ENCODE measurements at places on chromosomes 7 and 10.

GRCh38 chr7:114409750-114410149, 4.9 kb upstream of the FOXP2 start:
- no peak for DNase-seq

GRCh38 chr10:24642921-24643678, 80.6 kb downstream of the ARHGAP21 start:
- peak; percentile 53 for DNase-seq

GRCh38 chr10:12934777-12935176, 66.7 kb downstream of the CCDC3 start:
- no peak for DNase-seq

GRCh38 chr10:88974446-88975376, 15.9 kb upstream of the FAS start:
- DNase-seq = no peak

DNA sequence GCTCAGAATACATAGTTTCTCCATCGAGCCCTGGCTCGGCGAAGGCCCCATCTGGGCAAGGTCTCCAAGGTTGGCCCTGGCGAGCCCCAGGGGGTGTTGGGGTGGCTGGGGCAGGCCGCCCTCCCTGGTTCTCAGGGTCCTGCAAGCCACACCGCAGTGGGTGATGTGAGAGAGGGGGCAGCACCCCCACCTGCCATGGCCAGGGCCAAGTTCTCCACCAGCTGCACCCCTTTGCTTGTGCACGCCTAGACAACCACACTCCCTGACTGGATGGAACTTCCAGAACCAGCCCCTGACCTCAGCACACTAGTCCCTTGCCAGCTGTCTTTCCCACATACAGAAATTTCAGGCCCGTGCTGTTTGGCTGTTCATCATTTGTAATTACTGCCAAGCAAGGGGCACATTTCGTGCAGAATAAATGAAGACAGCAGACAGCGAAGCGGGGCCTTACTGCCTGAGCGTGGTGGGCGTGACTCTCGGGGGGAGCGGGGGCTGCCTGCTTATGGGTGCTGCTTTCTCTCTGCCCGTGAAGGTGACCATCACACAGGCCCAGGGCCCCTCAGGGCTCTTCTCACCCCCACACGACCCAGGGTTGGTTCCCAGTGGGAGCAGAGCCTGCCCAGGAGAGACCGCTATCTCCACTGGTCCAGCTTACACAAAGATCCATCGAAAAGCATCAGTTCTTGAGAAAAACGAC, 85.9 kb downstream of the ADARB2 start:
- no peak for DNase-seq

DNA sequence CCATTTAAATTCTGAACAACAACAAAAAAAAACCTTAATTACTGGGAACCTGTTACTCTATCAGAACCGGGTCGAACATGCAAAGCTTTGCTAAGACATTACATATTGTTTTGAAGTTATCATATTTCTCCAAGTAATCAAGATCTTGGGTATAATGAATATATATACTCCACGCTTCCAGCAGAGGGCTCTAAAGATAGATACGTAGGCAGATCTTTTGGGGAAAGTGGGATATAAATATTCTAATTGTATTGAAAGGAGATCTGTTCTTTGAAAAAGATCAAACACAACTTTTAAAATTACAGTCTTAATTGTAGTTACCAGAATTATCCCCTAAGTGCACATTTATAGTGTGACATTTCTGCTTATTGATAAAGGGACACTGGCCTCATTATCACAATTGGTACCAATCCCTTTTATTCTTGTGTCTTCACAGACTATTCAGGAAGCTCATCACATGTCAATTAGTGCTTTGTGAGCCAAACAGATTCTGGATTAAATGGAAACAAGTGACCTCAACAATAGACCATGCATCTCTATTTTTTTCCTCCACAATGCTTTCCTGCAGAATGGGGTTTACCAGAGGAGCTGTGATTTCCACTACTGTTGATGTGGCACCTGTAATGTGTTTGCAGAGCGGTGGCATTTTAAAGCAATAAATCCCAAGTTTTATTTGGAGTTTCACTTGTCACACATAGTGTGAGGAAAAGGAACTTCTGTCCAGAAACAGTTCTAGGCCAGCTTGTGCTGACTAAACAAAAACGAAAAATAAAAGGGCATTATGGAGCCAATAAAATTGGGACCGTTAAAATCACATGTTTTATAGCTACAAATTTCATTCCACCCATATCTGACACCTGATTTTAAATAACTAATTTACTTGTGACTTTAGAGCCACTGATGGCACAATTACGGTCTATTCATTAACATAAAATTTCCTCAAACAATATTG, 122.4 kb downstream of the CTTNBP2 start:
- DNase-seq = peak; percentile 0

DNA sequence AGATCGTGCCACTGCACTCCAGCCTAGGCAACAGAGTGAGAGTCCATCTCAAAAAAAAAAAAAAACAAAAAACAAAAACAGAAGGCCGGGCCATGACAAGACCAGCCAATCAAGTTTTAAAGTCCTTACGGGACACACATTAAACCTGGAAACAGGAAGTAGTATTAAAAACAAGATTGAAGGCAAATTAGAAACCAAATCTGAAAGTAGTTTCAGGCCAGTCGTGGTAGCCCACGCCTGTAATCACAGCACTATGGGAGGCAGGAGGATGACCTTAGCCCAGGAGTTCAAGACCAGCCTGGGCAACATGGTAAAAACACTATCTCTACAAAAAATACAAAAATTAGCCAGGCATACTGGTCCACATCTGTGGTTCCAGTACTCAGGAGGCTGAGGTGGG, 18.1 kb downstream of the PSAP start:
- no peak for DNase-seq

DNA sequence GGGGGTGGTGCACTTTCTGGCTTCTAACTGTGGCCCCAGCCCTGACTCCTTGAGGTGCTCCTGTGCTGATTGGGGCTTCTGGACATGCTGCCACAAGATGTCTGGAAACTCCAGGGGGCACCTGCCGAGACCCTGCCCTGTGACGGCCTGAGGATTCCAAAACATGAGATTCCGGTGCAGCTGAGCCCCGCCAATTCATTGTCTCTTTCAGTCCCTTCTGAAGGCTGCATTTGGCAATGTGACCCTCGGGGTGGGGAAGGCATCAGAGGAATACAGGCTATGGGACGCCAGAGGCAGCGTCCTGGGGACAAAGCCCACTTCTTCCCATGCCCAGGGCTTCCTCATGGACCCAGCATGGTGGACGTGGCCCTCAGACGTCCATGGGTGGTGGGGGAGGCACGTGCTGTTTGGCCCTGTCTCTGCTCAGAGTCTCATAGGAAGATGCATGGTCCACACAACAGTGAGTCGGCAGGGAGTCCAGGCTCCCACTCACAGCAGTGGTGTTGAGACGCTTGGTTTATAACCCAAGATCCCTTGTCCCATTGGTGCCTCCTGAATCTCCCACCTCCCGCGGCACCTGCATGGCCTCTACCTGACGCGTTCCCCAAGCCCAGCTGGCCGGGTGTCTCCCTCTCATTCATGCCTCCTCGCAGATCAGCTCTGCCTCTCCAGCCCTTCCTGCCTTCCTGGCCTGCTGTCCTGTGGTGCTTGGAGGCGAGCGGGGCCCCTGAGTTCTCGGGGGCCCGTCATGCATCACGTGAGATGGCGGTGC, 129.9 kb downstream of the WDR37 start:
- no peak for DNase-seq

DNA sequence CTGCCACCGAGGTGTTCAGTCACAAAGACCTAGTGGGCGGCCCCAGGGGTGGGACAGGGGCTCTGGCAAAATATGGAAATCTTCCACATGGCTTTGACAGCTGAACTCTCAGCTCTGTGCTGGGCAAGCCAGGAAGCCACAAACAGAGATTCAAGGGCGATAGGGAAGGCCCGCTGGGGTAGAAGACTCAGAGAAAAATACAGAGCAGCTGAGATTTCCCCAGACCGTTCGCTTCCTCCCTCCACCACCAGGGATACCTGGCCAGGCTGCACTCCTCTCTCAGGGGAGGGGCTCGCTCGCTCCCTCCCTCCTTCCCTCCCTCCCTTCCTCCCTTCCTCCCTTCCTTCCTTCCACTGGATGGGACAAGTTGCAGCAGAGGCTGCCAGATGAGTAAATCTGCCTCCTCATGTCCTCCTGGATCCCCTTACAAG, 260.5 kb downstream of the PRPF18 start:
- DNase-seq = no peak

DNA sequence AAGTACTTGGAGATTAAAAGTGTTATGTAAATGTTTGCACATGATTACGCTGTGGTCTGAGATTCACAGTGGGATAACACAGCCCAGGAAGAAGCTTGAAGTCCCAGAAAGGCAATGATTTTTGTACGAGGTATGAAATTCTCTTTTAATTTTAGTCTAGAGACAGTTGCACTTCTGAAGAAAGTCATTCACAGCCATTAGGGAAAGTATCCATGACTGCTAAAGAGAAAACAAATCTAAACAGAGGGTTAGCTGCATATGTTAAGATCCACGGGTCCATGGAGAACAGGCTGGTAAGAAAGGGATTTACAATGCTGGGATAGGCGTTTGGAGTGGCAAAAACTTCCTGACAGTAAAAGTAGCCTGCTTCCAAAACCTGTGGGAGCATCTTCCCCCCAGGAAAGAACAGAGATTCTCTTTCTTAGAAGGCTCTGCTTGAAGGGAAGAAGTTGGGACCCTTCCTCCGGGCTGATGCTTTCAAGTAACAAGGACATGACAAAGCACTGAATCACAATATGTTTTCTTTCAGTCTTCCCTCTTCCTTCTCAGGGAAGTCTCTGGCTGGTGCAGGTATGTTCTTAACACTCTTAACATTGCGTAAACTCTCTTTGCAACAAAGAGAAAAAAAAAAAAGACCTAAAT, 220.8 kb upstream of the CELF2 start:
- DNase-seq = no peak

DNA sequence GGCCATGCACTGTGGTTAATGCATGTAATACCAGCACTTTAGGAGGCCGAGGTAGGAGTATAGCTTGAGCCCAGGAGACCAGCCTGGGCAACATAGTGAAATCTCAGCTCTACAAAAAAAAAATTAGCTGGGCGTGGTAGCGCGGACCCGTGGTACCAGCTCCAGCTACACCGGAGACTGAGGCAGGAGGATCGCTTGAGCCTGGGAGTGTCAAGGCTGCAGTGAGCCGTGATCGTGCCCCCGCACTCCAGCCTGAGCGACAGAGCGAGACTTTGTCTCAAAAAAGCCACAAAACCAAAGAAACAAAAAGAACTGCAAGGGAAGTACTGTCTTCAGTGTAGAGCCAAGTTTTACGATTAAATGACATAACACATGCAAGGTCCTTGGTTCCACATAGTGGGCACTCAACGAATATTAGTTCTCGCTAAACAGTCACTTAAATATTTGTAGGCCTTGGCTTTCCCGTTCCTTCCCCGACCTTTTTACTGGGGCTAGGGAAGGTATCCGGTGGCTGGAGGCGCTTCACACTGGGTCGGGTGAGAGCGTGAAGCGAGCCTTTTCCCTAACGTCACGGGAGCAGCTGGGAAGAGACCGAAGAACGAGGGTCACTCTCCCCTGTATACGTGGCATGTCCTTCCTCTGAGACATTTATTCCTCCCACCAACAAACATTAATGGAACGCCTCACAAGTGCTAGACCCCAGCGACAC, 993 bp upstream of the SND1 start:
- DNase-seq = no peak

- no peak for DNase-seq
Observed at GRCh38 chr10:51606825-51607462, 92.5 kb downstream of the CSTF2T start.

GRCh38 chr10:100346351-100346764, 675 bp upstream of the SCD start:
- DNase-seq = peak; percentile 79

GRCh38 chr7:156612930-156613329, 27.6 kb upstream of the RNF32 start:
- DNase-seq = no peak

GRCh38 chr10:103803941-103804340, 51.4 kb downstream of the SH3PXD2A start:
- DNase-seq = no peak

GRCh38 chr10:128527711-128528110, 401.5 kb upstream of the MKI67 start:
- no peak for DNase-seq

DNA sequence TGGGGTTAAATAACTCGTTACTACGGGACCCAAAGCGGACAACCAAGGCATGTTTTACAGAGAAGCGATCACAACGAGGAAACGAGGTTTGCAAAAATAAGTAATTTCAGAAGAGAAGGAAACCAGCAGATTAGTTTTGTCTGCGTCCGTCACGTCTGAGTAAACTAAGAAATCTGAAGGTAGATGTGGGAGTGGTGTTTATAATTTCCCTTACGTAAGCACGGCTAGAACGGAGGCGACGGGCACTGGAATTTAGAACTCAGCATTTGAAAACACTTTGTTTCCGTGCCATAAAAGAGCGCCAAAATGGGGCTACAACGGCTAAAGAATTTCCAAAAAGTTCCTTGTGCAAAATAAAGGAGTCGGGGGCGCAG, 718 bp upstream of the UMAD1 start:
- no peak for DNase-seq

DNA sequence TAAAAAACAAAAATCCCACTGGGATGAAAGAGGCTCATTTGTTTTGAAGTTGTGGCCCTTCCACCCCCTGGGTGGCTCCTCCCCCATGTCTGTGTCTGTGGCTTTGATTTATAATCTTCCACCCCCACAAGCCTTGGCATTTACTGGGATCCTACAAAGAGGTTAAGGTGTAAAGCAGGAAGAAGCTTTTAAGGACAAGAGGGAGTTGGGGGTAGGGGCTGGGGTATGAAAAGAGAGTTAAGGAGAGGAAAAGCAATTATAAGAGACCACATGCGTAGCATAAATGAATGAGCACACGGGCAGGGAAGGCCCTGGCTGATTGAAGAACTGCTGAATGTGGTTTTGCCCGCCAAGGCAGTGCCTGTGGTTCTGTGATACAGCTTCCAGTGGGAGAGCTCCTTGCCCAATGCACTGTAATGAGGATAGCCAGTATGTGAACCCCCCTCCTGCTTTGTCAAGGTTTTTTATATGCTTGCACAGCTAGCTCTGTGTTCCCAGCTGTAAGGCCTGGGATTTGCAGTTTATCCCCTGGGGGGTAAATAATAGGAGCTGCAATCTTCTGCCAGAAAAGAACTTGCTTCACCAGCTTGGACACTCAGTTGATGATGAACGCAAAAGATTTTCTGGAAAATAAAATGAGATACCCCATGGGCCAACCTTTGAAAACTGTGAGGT, 34.7 kb upstream of the KMT2E start:
- no peak for DNase-seq

DNA sequence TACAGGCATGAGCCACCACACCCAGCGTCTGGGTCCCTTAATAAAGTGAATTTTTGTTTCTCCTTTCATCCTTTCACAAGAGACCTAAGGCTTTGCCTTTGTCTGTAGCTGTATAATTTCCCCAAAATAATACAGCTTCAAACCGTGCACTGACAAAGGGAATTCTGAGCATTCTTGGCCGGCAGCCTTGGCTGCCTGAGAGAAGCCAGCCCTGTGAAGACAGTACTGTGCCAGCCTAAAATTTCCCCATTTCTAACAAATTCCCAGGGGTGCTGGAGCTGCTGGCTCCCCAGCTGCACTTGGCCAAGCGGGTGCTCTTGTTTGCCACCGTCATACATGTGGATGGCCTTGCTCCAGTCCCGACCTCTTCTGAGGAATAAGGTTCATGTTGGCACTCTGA, 106.2 kb downstream of the ZMYND11 start:
- no peak for DNase-seq
